ENCODE measurements at places on chromosomes 16 and 17.

DNA sequence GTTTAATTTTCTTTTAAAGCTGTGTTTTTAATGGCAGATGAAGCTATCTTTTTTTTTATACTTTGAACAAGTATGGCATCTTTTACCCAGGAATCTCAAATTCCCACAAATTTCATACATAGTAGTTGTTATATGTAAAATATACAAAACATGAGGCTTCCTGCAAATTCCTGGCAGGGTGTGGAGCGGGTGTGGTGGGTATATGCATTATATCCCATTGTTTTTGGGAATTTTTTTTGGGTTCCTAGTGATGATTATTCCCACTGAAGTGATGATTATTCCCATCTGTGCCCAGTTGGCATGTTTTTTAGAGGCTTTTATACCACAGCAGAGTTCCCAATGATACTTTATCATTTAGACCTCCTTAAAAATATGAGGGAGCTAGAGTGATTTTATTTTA, 320.4 kb downstream of the ZFHX3 start:
- DNase-seq = no peak

DNA sequence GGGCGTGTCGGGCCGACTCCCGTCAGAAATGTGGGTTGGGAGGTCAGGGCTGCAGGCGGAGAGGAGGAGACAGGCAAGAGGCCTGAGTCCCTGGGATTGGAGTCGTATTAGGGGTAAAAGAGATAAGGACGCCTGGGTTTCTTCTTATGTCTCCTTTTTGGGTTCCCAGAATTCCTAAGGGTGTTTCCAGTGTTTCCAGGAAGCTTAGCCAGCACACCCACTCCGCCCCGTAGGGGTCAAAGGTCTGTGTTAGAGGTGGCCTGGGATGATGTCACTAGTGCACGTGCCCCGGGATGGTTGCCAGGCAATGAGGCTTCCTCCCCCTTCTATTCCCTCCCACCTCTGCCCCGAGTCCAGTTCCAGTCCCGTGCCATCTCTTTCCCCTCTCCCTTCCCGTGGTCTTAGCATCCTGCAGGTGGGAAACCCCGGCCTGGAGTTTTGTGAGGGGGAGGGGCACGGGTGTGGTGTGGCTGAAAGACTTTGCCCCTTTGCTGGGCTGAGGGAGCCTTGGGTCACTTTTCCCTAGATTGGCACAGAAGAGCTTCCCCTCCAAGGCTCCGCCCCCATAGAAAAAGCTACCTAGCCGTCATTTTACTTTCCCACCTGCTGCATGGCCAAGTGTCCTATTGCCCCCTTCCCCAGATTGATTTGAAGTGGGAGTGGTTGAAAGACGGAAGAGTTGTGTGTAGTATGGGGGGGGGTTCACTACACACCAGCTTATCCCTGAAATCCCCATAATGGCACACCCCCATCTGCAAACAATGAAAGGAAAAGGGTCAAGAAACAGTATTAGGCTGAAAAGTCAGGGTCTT, 2.8 kb downstream of the KDM6B start:
- peak; percentile 81 for DNase-seq

- DNase-seq = no peak
These were observed 49.3 kb downstream of the TRAF4 start for GRCh38 chr17:28792877-28793661.

GRCh38 chr16:1057252-1057932, 15.2 kb upstream of the SSTR5 start:
- DNase-seq = no peak

GRCh38 chr17:35645923-35646322, 58.8 kb downstream of the AP2B1 start:
- DNase-seq = peak; percentile 4

GRCh38 chr17:17180741-17181525, 25.2 kb downstream of the PLD6 start:
- no peak for DNase-seq

DNA sequence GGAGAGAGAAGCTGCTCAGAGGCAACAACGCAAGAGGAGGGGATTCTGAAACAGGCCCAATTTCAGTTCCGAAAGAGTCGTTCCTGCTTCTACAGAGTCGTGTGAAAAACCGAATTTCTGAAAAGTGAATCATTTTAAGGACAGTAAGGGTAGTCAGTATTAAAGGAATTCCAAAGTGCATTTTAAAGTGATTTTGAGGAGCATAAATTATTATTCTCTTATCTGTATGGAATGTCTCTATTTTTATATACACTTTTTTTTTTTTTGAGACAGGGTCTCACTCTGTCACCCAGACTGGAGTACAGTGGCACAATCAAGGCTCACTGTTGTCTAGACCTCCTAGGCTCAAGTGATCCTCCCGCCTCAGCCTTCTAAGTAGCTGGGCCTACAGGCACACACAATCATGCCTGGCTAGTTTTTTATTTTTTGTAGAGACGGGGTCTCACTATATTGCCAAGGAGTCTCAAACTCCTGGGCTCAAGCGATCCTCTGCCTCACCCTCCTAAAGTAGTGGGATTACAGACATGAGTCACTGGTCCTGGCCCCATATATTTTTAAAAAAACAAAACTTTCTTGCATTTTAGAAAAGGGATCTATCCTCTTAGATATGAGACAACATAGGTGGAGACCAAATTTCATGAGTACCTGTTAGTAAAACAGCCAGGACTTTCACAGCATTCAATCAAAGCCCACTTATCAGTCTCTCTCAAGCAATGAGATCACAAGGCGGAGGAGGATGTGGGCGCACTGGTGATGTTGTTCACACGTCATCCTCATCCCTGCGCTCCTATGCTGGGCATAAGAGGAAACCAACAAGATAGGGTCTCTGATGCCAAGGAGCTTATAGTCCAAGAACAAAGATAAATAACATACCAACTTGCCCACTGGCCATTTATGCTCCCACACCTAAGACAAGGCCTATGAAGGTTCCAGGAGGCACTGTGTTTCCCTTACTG, 53.2 kb downstream of the SMG6 start:
- DNase-seq = peak; percentile 40

DNA sequence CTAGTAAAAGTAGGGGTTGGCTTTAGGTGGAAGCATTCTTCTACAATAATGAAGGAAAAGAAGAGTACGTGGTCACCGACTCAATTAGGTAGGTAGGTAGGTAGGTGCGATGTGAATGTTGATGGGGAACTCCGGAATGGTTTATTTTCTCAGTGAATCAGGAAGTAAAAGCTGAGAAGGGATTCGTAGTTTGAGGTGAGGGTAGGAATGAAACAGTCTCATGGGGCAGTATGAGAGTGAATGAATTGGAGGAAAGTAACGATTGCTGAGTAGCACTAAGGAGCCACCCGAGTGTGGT, 13.9 kb downstream of the PER1 start:
- no peak for DNase-seq

DNA sequence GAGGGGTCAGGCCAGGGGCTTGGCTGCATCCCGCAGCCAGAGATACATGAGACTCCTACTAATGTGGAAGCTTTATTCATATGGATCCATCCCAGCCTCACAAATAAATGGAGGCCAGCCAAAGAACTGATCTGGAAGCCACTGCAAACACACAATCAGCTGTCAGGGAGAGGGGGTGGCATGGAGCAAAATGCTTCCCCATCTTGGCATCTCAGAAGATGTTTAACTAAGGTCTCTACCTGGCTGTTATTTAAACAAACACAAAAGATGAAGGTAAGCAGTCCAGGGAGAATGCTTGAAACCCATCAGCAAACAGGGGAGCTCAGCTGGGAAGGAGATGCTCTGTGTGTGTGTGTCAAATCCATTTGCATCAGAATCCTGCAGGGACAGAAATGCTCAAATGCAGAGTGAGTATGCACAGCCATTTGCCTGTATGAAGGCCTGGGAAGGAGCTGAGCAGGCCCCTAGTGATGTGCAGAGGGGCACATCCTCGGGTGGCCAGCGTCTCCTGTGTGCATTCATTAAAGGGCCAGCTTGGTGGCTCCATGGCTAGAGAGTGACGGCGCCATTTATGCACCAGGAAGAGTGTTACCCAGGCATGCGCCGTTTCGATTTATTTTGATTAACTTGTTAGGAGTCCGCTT, 34.2 kb upstream of the IRX3 start:
- no peak for DNase-seq

DNA sequence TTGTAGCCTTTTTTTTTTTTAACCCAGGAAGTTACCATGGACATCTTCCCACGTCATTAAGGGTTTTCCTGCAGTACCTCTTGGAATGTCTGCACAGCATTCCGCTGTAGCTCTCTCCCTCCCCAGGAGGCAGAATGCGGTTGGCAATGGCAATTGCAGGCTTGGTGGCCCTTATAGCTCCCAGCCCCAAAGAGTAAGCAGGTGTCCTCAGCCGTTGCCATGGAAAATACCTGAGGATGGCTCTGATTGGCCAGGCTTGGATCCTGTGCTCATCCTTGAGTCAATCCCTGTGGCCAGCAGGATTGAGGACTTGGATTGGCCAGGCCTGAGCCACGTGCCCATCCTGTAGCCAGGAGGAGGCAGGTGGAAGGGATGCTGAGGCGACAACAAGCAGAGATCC, 15.5 kb upstream of the TIMP2 start:
- no peak for DNase-seq

DNA sequence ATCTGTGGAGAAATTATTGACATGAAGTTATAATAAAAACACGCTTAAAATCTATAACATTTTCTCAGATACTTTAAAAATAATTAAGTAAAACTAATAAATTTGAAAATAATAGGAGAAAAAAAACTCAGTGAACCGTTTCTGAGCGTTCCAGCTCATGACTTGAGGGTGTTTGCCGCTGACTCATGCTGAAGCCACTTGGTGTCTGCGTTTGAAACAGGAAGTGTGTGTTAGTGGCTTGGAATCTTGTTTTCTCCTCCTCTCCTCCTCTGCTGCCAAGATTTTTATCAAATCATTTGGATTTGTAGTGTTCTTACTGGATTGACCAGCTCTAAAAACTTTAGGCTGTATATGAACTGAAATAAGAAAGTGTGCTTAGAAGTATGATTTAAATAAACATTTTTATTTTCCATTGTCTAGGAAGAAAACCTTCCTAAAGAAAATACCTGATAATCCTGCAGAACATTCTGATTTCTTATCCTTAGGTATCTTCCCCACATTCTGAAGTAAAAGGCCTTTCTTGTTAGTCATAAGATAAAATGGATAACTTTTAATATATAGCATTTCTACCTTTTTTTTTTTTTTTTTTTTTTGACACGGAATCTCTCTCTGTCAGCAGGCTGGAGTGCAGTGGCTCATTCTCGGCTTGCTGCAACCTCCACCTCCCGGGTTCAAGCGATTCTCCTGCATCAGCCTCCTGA, 30.8 kb downstream of the USP10 start:
- peak; percentile 80 for DNase-seq

GRCh38 chr16:48617711-48618148, 7.8 kb upstream of the N4BP1 start:
- no peak for DNase-seq

DNA sequence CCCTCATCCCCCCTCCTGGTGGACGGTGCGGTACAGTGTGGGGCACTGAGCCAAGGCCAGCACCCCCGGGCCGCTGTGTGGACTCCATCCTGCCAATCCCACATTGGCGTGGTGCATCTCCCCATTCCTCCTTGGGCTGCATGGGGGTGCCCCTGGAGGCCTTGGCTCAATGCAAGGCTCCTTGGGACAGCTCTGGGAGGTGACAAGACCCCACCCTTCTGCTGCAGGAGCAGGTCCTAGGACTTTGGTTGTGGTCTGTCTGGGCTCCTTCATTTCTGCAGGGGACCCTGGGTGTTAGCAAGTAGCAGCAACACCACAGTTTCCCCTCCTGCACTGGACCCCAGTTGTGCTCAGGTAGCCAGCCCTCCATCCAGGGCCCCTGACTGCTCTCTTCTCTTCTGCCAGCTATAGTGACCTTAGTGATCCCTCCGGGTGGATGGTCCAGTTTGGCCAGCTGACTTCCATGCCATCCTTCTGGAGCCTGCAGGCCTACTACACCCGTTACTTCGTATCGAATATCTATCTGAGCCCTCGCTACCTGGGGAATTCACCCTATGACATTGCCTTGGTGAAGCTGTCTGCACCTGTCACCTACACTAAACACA, 1.3 kb downstream of the PRSS21 start:
- DNase-seq = no peak

DNA sequence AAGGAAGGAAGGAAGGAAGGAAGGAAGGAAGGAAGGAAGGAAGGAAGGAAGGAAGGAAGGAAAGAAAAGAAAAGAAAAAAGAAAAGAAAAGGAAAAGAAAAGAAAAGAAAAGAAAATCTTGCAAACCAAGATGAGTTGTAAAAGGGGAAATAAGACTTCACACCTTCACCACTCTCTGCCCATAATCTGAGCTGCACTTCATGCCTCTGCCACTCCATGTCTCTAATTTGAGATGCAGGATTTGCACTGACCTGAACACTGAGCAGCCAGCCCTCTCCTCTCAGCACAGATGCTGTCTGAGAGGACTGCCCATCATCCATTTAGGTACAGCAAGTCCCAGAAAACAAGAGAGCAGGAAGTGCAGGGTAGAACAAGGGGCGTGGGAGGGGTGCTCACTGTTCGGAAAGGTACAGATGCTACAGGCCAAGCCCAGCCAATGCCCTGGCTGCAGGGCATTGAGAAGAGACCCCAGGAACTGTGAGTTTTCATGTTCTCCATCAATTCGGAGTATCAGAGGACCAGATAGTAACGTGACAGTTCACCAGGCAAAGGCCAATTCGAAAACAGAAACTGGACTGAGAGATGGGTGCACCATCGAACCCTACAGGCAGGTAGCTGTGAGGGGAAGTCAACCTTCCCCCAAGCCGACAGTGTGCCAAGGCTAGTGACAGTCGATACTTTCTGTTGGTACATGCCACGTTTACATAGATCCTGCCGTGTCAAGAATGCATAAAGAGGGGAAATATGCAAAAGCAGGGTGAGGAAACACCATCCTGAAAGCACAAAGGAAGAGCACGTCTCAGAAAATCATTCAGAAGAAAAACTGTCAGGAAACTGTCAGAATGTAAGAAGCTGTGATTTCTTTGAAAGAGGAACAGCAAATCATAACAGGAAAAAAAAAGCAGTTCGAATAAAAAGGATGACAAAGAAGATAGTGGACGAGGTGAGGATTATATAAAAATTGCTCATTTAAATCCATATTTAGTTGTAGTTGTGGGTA, 142.0 kb upstream of the RCVRN start:
- DNase-seq = no peak

DNA sequence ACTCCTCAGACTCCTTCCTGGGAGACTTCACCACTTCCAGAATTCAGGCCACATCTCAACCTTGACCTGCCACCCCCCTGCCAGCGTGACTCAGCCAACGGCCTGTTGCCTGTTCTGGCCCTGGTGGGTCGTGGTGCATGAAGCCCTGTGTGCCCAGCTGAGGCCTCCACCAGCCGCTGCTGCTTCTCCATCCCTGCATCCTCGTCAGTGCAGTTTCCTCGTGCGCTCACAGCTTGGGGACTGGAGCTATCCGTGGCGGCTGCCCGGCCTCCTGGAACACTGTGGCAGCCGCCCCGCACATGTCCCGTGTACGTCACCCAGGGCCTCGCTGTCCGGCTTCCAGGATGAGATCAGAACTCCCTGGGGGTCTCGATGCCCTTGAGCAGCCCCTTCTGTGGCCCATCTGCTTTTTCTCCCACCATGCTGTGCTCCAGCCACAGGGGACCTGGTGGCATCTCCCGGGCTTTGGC, 8.0 kb upstream of the TEDC2 start:
- no peak for DNase-seq

GRCh38 chr17:47879028-47879585, 16.9 kb upstream of the SP2 start:
- no peak for DNase-seq

Measured in SJSA1 (cell line).